ENCODE measurements at places on chromosomes 7 and 10. TPM values are rescaled to one million over a fixed set of nuclear protein-coding genes. Genes with fewer than 3 reads are reported as not detected.

LEP gene
- not detected for total RNA-seq

WEE2 gene
- not detected for total RNA-seq

LIPF gene
- not detected for total RNA-seq

OGDHL gene
- total RNA-seq, result 58.5 TPM

SH2B2 gene
- total RNA-seq, result 15.0 TPM

CLCN1 gene
- not detected for total RNA-seq

CPA2 gene
- total RNA-seq, result not detected

CALHM3 gene
- total RNA-seq, result not detected

MOGAT3 gene
- not detected for total RNA-seq

RARRES2 gene
- 161 TPM for total RNA-seq

IFIT3 gene
- 12.8 TPM for total RNA-seq

WNT2 gene
- total RNA-seq, result 0.35 TPM

FAM221A gene
- total RNA-seq, result 4.8 TPM

SPDYE18 gene
- not detected for total RNA-seq

ADCYAP1R1 gene
- not detected for total RNA-seq

FAM25A gene
- total RNA-seq, result not detected

FAS gene
- 95.0 TPM for total RNA-seq

GPNMB gene
- 120 TPM for total RNA-seq

WIPF3 gene
- 0.35 TPM for total RNA-seq

TMEM106B gene
- total RNA-seq, result 98.5 TPM

ZNF138 gene
- total RNA-seq, result 16.2 TPM

GIMAP7 gene
- 0.05 TPM for total RNA-seq

CTBP2 gene
- 109 TPM for total RNA-seq

NT5C3A gene
- 67.7 TPM for total RNA-seq

HGF gene
- total RNA-seq, result 0.17 TPM

RAB19 gene
- 3.5 TPM for total RNA-seq

SAP25 gene
- total RNA-seq, result not detected

CUX1 gene
- total RNA-seq, result 139 TPM

LMOD2 gene
- total RNA-seq, result not detected

DDC gene
- not detected for total RNA-seq

TRIM50 gene
- total RNA-seq, result 0.05 TPM

C10orf53 gene
- total RNA-seq, result not detected

RELN gene
- total RNA-seq, result 4.8 TPM

Measured in renal cortical epithelial cell (primary cell).